ENCODE measurements at places on chromosomes 2 and 18.

- DNase-seq: no peak
These were observed 18.5 kb upstream of the POLI start for GRCh38 chr18:54250846-54251261.

GRCh38 chr2:15799432-15799827, 140.9 kb upstream of the MYCN start:
- DNase-seq: no peak

DNA sequence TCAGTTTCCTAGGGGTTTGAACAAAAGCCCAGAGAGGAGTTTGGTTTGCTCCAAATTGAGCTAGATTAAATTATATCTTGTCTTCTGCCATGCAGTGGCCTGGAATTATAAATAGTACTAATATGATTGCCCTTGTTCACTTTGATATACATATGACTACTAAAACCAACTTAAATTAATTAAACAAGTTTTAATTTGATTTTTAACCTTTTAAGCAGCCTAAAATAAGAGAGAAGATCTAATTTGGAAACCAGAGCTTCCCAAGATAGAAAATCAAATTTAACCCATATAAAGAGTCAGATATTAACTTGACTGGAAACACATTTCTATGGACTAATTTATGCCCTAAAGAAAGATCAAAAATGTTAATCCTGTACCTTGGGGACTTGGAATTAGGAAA, 444.5 kb upstream of the SLC8A1 start:
- no peak for DNase-seq

DNA sequence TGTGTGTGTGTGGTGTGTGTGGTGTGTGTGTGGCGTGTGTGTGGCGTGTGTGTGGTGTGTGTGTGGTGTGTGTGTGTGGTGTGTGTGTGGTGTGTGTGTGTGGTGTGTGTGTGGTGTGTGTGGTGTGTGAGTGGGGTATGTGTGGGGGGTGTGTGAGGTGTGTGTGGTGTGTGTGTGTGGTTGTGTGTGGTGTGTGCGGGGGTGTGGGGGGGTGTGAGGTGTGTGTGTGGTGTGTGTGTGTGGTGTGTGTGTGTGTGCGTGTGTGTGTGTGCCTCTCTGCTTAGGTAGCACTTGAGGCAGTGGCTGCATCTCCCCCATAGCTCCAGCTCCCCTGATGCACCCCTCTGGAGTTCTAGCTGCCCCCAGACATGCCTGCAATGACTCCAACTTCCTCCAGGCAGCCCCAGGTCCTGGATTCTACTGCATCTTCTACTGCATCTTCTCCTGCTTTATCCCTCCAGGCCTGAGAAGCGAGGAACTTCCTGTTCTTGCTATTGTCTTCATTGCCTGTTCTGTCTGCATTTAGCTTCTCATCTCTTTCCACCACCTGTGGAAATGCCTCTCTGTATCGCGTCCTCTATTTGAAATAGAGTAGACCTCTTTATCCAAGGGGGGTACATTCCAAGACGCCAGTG, 22.2 kb upstream of the MLPH start:
- DNase-seq: no peak

GRCh38 chr2:109206569-109207146, 77.7 kb downstream of the SH3RF3 start:
- no peak for DNase-seq

GRCh38 chr2:78757640-78758039, 267.9 kb upstream of the REG3G start:
- no peak for DNase-seq

GRCh38 chr2:1676091-1676912, 68.0 kb downstream of the PXDN start:
- no peak for DNase-seq

- no peak for DNase-seq
These were observed 287.4 kb downstream of the MBD2 start for GRCh38 chr18:53937037-53937436.

DNA sequence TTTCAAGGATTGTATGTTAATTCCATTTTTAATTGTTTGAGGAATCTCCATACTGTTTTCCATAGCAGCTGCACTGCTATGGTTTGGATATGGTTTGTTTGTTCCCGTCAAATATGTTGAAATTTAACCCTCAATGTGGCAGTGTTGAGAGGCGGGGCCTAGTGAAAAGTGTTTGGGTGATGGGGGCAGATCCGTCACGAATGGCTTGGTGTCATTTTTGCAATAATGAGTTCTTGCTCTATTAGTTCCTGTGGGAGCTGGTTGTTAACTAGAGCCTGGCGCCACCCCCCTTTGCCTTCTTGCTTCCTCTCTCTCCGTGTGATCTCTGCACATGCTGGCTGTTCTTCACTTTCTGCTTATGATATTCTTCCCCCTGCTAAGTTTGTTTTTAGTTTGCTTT, 71.4 kb upstream of the LDLRAD4 start:
- no peak for DNase-seq

DNA sequence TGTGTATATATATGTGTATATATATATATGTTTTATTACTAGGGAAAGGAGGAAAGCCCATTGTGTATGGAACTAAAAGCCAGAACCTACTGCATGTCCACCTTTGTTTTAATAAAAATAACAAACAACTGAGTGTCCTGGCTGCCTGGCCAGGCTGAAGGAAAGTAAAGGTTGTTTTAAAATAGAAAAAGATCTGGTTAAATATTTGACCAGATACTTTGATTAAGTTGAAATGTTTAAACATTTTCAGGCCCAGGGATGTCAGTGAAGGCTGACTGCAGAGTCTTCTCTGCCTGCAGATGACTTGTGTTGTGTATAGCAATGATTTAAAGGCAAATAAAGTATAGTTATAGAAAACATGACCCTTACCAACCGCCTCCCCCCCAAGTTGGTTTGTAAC, 22.8 kb downstream of the SPTBN1 start:
- no peak for DNase-seq

DNA sequence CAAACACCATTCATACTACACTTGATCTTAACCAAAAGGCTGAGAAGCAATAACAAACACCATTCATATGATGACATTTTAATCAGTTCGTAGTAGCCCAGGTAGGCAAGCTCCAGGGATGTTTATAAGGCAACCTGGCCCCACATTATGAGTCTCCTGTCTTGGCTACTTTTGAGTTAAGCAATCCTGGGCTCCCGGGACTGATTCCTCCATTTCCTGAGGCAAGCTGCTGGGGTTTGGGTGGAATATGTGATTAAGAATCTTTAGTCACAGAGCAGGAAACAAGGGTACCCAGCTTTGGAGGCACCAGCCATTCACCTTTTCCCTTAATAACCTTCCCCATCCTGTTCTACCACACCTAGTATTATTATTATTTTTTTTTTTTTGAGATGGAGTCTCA, 24.5 kb upstream of the SPRED2 start:
- DNase-seq: no peak

DNA sequence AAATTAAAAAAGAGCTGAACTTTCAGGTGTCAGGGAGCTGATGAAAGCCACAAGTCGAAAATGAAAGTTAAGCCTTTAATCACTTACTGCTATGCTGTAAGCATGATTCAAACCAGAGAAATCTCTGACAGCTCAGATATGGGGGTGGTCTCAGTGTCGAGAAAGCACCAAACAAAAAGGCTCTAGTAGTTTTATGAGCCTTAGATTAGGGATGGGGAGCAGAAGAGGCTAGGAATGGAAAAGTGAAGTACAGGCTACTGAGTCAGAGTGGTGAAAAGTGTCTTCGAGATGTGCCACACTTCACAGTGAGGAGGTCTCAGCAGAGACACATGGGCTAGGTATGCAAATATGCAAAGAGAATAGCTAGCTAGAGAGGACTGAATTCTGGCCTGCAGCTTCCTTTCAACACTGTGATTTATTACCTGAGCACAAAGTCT, 482.2 kb downstream of the SPAG16 start:
- no peak for DNase-seq

- DNase-seq: no peak
These were observed 291.2 kb upstream of the DDX18 start for GRCh38 chr2:117523267-117523666.

GRCh38 chr2:181697126-181697525, 16.8 kb upstream of the NEUROD1 start:
- no peak for DNase-seq

GRCh38 chr2:85053802-85054201, 79.4 kb upstream of the TCF7L1 start:
- DNase-seq: no peak

DNA sequence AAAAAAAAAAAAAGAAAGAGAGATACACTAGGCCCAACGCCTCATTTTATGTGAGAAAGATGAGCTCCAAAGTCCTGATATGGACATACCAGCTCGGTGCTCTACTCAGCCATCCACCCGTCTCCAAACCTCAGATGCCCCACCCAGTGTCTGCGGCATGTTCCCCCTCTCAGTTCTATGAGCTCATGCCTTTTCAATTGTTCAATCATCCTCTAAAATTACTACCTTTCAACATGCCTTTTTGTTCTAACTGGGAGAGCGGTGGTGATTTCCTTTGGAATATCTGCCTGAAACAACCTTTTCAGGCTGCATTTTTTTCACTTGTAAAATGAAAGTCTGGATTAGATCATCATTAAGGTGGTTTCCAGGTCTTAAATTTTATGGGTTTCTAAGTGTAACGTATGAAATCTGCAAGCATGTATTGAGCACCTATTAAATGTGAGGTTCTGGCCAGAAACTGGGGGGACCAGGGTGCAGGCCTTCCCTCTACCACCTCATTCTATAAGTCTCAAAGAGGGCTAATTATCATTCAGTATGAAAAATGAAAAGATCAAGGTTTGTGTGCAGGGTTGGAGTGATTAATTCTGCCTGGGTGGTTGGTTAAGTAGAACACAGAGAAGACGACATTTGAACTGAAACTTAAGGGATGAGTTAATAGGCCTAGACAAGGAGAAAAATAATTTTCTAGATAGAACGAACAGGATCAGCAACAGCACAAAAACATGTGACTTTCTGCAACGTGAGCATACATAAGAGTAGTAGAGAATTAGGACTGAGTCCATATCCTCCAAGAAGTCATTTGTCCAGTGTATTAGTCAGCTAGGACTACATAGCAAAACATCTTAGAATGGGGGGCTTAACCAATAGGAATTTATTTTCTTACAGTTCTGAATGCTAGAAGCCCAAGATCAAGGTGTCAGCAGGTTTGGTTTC, 87.4 kb upstream of the GLS start:
- DNase-seq: no peak

DNA sequence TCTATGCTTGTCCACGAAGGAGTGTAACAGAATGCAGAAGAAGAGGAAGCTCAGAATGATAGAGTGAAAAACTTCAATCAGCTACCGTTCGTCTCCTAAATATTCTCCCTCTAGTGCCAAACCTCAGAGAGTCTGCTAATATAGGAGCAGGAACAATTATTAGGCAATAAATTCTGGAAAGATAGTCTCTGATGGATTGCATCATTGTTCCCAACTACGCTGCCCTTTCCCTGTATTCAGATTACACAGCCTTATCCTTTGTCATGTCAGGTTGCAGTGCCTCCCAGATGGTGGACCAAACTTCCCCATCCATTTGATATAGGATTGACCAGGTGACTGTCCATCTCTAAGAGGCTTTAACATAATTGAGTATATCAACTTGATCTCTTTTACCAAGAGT, 811.5 kb upstream of the CHAC2 start:
- DNase-seq: no peak

- no peak for DNase-seq
These were observed 89.7 kb downstream of the KCTD1 start for GRCh38 chr18:26458526-26459232.

DNA sequence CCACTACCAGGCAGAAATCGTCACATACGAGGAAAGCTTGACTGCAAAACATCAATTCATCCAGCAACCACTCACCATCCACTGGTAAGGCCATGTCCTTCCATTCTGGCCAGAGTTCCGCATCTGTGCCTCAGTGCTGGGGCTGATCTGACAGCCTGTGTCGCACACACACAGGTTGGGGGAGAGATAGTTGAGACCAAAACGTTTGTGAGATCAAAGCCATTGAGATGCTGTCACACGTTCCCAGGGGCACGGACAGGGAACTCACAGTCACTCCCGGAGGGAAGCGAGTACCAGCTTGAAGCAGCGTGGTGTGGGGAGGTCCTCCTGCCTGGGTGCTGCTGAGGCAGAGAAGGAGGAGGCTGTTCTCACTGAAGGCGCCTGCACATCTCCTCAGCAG, 458.5 kb upstream of the SALL3 start:
- no peak for DNase-seq

GRCh38 chr18:36186461-36187192, 670 bp upstream of the MOCOS start:
- no peak for DNase-seq

DNA sequence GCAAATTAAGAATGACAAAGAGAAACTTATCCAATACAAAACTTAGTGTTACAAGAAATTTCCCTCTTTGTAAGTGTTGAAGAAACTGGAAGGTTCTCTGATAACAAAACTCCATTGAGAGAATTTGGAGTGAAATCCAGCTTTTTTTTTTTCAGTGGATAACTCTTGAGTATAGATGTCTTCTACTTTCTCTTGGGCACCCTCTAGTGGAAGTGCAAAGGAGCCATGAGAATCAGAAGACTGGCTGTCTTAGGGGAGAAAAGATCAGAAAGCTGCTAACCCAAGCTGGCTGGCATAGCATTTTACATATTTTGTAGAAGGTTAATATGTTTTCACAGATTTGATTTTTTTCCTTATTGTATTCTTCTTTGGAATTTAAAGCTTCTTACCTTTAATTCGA, 138.8 kb upstream of the SATB2 start:
- no peak for DNase-seq

GRCh38 chr2:105888625-105889024, 143.9 kb downstream of the NCK2 start:
- no peak for DNase-seq

GRCh38 chr2:38666556-38666910, 619 bp downstream of the GALM start:
- DNase-seq: no peak

DNA sequence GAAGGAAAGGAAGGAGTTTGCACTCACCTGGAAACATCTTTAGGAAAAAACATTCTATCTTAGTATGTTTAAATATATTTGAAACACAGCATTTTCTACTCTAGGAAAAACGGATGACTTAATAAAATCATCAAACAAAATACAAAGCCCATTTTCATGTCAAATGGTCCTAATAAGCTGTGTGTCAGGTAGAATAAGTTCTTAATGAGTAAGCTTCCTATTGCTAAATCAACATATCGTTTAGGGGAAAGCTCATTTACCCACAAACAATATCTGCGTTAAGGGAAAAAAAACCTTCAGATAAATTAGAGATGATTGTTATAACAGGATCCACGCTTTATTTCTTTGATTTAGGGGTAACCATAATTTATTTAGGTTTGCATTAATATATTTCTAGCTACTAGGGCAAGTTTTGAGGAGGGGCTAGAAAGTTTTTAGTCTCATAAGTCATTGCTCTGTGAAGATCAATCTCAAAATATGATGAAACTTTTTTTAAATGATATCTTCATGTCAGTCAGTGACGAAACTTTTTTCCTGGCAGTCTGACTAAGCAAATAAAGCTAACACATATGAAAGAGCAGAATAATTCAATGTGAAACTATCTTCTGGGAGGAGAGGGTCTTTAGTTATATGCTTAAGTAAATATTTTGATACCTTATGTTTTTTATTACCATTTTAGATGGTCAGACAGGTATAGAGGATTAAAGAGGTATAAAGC, 147.1 kb downstream of the WDSUB1 start:
- DNase-seq: no peak

All from activated naive CD4-positive, alpha-beta T cell treated with anti-CD3 and anti-CD28 coated beads, Interleukin-2, amount 50 U/mL, for 16 hours (primary cell).